ENCODE measurements at places on chromosomes 3 and 15.
A peak's percentile ranks its signal among the peaks of the same experiment; 100 is the strongest.

- DNase-seq, result no peak
Measured at GRCh38 chr3:48428572-48429316, 1.1 kb downstream of the PLXNB1 start.

GRCh38 chr15:76299786-76300185, 11.5 kb downstream of the ETFA start:
- DNase-seq, result no peak

- no peak for DNase-seq
Measured at GRCh38 chr3:18284716-18285115, 140.4 kb downstream of the SATB1 start.

DNA sequence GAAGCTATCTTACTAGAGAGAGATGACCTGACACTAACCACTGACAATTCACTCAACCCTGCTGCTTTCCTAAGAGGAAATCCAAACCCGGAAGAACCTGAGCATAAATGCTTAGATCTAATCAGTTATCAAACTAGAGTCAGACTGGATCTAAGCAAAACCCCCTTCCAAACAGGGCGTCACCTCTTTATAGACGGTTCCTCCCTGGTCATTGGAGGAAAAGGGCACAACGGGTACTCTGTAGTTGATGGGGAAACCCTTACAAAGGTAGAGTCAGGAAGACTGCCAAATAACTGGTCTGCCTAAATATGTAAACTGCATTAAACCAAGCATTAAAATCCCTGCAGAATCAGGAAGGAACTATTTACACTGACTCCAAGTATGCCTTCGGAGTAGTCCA, 41.3 kb upstream of the FSTL1 start:
- DNase-seq, result no peak

DNA sequence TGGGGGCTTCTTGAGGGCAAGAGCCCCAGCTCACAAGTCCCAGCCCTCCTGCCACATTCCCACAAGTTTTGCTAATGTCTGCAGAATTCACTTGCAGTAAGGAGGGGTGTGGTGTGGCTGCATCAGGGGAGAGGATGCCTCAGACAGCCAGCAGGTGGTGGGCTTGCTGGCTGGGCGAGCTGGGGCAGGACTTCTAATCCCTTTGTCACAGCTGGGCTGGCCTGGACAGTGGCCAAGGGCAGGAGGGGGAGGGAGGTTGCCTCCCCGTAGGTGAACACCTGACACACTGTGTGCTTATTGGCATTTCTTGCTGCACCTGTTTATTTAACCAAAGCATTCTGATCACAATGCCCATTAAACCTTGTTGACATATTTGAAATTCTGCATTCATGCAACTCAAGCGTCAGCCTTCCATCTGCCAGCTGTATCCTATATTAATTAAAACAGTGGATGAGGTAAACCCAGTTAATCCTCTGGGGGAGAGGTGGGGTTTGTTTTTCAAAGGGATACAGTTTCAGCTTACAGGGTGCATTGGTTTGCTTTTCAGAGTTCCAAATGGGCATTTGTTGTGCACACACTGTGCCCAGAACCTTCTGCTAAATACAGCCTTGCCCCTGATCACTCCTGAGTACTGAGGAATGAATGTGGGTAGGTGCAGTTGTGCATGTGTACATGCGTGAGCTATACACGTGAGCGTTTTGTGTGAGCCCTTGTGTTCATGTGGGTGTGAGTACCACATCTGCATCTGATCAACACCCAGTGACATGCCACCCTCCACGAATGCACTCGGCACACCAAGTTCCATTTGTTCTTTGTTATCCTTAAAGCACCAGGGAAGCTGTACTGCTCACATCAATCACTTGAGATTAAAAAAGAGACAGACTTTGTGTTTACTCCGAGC, 268.7 kb downstream of the XXYLT1 start:
- peak; percentile 40 for DNase-seq

DNA sequence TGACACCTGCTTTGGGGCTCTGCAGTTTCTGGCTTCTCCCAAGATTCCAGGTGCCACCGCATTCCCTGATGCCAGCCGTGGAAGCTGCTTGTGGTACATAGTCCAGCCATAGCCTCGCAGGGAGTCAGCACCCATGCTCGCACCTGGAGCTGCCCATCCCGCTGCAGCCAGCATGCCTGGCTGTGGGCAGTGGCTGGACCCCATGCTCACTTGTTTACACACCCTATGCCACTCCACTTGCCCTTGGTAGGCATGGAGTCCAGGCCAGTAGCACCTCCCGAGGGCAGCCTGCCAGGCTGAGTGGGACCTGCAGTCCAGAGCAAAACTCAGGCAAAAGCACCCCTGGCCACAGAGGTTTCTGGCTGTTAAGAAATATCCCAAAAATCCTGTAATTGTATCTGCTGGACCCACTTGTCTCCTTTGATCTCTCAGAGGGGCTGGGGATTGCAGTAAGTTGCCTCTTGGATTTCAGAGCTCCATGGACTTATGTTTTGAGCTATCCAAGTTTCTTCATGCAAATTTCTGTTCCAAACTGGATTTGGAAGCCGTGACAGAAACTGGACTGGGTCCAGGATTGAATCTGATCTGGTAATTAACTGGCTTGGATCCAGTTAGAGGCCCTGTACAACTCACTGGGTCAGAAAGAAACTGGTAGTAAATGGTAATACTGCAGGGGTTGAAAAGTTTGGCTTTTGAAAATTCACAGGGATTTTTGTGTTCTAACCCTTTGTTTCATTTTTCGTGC, 149.3 kb downstream of the FMN1 start:
- no peak for DNase-seq

DNA sequence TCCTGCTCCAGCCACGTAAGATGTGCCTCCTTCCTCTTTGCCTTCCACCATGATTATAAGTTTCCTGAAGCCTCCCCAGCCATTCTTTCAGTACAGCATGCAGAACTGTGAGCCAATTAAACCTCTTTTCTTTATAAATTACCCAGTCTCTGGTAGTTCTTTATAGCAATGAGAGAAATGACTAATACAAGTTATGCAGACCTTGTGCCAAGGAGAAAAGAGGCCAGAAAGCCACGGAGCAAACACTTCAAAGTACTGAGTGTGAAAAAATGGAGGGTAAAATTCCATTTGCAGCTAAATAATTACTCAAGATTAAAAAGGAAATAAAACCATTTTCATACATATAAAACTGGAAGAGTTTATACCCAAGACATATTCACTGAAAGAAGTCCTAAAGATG, 213.6 kb upstream of the LINGO1 start:
- no peak for DNase-seq

GRCh38 chr3:65030847-65031463, 343.2 kb upstream of the ADAMTS9 start:
- DNase-seq, result no peak

- peak; percentile 96 for DNase-seq
Measured at GRCh38 chr3:186108941-186109865, at the start of gene ETV5. TSS of gene ETV5 (minus strand) at chr3:186109089. CDS start at chr3:186105868, 3,221 bp downstream.

DNA sequence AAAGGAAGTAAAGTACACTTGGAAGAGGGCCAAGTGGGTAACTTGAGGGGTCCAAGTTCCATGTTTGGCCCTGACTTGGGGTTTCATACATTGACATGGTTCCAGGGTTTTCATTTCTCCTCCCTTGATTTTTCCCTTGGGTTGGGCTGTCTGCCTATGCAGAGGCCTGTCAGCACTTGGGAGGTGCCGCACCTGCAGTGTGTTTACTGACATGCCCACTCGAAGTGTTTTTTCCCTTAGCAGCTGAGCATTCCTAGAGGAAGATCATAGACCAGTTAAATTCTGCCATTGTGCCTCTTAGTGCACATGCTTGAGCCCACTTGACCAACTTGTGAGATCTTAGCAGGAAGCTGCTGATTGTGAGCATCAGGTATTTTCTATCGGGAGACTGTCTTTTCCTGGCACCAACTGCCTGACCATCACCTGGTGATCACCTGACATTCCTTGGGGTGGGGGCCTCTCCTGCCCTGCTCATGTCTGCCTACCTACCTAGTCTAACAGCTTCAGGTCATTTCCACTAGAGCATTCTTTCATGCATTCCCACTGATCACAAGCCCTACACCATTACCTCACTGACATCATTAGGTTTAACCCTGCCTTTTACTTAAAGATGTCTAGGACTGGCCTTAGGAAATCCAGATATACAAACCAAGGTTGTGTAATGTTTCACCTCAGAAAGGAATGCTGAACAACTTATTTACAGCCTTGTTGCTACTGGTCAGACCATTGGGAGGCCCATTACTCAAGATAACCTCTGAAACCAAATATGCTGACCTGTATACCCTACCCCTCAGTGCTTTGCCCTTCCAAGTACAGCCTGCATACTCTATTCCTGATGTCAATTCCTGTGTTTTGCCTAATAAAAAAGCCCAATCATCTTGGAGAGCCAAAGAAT, 68.3 kb downstream of the CD47 start:
- DNase-seq, result no peak

DNA sequence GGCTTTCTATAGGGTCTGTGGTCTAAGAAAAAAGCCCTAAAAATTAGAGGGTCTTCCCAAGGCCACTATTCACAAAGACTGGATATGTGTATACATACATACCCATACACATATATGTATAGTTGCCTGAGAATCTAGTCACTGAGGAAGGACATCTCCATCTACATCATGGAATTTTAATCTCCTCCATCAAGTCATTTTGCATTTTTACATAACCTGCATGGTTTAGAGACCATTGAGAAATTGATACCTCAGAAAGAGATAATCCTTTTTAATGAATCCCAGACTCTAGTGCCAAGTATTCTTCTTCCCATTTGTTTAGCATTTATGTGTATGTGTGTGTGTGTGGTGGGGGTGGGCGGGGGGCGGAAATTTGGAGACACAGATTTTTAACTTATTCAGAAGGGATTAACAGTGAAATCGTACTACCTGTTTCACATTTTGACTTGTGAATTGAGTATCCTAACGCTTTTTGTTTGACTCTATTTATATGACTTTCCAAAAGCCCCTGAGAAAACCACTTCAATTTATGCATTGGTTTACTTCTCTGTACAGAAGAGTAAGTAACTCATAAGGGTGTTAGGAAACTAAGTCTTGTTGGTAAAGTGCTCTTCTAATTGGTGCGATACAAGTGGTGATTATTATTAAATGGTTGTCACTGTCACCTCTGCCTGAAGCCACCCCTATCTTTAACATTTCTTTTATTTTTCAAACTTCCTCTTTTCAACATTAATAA, 166.9 kb downstream of the MEIS2 start:
- no peak for DNase-seq

DNA sequence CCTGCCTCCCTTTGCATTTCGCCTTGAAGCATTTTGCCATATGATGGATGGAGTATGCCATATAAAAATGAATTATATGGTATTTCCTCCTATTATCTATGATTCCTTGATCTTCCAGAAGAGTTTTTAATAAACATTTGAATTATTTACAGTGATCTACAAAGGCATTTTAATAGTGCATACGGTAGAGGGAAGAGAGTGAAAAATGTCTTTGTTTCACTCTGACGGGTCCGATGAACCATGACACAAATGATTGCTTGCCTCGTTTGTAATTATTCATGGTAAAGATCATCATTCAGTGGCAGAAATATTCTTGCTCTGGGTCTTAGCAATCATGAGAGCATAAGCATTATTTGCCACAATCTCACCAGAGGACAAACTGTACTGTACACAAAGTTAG, 1010.9 kb downstream of the NTRK3 start:
- no peak for DNase-seq

GRCh38 chr15:43133430-43134156, at the start of gene TMEM62:
TSS of gene TMEM62 (plus strand) at chr15:43133586. CDS start at chr15:43133803, 217 bp downstream.
- DNase-seq, result peak; percentile 82

DNA sequence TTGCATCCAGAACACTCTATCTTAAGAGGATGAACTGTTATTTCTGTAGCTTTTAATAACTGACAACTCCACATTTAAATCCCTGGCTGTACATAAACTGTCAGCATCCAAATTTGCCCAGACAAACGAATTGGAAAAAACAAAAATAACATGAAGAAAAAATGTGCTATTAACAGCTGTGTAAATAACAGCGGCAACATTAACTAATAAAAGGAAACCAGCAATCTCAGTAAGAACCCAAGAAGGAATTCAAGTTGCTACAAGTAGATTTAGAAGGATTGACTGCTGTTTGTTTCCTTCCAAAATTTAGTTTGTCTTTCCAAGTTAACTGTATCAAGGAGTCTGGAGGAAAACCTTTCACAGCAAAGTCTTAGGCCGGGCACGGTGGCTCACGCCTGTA, 550.6 kb upstream of the MDFIC2 start:
- DNase-seq, result no peak

DNA sequence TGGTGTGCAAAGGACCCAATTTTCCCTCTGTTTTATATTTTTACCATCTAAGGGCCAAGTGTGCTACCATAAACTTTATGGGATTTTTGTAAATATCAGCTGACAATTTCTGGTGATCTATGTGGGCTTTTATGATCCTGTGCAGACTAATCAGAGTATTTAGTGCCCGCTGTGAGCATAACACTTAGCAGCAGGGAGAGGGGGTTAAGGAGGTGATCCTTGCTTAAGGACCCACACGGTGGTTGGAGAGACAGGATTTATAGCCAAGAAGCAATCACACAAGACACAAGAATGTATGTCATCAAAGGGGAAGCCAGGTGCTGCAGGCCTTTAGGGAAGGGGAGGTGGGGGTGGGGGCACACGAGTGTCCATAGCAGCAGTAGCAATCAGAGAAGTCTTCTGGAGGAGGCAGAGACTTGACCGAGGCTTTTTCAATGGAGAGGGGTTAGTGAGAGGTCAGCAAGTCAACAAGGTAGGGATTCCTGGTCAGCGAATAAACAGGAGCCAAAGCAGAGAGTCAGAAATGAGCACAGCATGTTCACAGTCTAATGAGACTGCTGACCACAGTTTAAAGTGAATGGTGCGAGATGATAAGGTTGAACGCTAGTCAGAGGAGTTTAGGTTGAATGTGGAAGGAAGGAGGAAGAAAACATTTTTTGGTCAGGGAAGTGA, 4.5 kb upstream of the CACNA1D start:
- no peak for DNase-seq

GRCh38 chr15:98874370-98874769, 133.2 kb downstream of the PGPEP1L start:
- no peak for DNase-seq

DNA sequence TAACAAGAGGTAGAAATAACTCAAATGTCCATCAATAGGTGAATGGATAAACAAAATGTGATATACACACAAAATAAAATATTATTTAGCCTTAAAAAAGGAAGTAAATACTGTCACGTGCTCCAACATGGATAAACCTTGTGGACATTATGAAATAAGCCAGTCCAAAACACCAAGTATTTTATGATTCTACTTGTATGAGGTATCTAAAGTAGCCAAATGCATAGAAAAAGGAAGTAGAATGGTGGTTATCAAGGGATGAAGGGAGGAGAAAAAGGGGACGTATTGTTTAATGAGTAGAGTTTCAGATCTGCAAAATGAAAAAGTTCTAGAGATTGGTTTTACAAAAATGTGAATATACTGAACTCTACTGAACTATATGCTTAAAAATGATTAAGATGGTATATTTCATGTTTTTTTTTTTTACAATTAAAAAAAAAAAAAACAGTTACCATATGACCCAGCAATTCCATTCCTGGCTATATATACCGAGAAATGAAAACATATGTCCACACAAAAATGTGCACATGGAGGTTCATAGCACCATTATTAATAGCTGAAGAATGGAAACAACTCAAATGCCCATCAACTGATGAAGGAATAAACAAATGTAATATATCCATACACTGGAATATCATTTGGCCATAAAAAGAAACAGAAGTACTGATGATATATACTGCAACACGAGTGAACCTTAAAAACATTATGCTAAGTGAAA, 29.1 kb upstream of the MAP6D1 start:
- no peak for DNase-seq

GRCh38 chr3:128166971-128167453, 13.7 kb downstream of the EEFSEC start:
- no peak for DNase-seq

Measured in activated CD4-positive, alpha-beta T cell treated with anti-CD3 and anti-CD28 coated beads for 36 hours (primary cell).